Neural progenitor cell (in vitro differentiated cells): ENCODE measurements at places on chromosomes 3 and 15. TPM values are rescaled to one million over a fixed set of nuclear protein-coding genes. Genes with fewer than 3 reads are reported as not detected.

- H3K27ac ChIP-seq: no peak overlapping the region
- H3K27me3 ChIP-seq: no peaks in the 10 kb centered on the region
- no peak for DNase-seq
- peaks cover 38% of the 10 kb centered on the region for H3K4me1 ChIP-seq
- no peak overlapping the region for H3K4me3 ChIP-seq
- H3K36me3 ChIP-seq: no peaks in the 10 kb centered on the region
Measured at GRCh38 chr3:37905987-37906674, 44.5 kb downstream of the CTDSPL start.

- DNase-seq: no peak
- H3K4me3 ChIP-seq: no peak overlapping the region
- no peaks in the 10 kb centered on the region for H3K27me3 ChIP-seq
- peaks cover 2% of the 10 kb centered on the region for H3K4me1 ChIP-seq
- H3K27ac ChIP-seq: no peak overlapping the region
- H3K36me3 ChIP-seq: no peaks in the 10 kb centered on the region
Measured at GRCh38 chr15:68734881-68735280, 85.8 kb downstream of the ANP32A start.

DNA sequence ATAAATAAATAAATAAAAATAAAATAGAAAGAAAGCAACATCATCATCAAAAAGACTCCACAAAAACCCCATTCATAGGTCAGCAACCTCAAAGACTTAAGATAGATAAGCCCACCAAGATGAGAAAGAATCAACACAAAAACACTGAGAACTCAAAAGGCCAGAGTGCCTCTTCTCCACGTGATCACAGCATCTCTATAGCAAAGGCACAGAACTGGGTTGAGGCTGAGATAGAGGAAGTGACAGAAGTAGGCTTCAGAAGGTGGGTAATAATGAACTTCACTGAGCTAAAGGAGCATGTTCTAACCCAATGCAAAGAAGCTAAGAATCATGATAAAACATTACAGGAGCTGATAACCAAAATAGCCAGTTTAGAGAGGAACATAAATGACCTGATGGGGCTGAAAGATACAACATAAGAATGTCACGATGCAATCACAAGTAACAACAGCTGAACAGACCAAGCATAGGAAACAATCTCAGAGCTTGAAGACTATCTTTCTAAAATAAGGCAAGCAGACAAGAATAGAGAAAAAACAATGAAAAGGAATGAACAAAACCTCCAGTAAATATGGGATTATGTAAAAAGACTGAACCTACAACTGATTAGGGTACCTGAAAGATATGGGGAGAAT is 26.4 kb downstream of the GNB5 start:
- H3K4me3 ChIP-seq: no peak overlapping the region
- H3K27ac ChIP-seq: no peak overlapping the region
- DNase-seq: no peak
- no peaks in the 10 kb centered on the region for H3K4me1 ChIP-seq

DNA sequence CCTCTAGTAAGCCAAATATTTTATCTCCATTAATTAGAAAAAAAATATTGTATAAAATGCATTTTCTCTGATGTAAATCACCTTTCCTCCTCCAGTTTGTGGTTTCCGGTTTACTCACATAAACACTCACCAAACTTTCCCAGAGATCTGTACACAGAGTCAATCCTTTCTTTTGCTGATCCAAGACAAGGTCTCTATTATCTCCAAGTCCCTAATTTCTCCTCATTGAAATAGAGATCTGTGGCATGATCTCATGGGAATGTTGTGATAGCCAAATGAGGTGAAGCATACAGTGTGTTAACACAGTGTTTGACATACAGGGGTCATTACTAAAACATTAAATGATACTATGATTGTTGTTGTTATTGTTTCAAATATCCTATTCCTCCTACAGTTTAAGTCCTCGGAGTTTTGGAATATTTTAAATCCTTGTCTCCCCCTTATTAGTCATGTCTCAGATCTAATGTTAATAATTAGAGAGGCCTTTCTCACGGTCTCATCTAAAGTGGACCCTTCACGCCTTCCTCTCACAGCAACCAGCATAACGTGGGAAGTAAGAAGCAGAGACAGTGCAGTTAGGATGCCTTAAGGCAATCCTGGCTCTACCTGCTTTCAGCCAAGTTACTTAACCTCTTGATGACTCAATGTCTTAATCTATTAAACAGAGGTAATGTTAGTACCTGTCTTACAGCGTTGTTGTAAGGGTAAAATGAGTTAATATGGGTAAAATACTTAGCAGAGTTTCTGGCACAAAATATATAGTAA is 333.3 kb downstream of the GRM7 start:
- H3K4me3 ChIP-seq: no peak overlapping the region
- H3K27ac ChIP-seq: no peak overlapping the region
- H3K4me1 ChIP-seq: peaks cover 7% of the 10 kb centered on the region
- no peaks in the 10 kb centered on the region for H3K27me3 ChIP-seq
- no peaks in the 10 kb centered on the region for H3K36me3 ChIP-seq

NAALADL2 gene
- total RNA-seq: 7.3 and 11.5 TPM in 2 replicates

- H3K27me3 ChIP-seq: no peaks in the 10 kb centered on the region
- no peak overlapping the region for H3K4me3 ChIP-seq
- no peak for DNase-seq
- H3K36me3 ChIP-seq: no peaks in the 10 kb centered on the region
Measured at GRCh38 chr3:43435706-43436105, 149.4 kb downstream of the SNRK start.

GOLGA6L10 gene
- total RNA-seq: 1.3 and 2.2 TPM in 2 replicates

DNA sequence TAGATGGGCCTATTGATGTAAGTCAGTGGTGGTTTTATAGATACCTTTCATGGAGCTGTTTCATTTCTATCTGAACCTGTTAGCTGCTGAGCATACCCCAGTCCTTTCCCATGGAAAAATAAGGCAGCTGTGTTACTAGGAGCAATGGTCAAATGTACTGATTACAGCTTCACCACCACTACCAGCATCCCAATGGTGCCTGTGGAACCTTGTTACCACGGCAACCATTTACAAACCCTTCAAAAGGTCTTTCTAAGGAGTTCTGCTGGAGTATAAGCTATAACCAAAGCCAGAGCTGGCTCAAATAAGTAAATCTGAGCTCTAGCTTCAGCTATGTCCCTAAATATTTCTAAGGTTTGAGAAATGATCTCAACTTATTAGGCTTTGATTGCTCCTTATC is 133.4 kb upstream of the ACP3 start:
- H3K36me3 ChIP-seq: no peaks in the 10 kb centered on the region
- peak; percentile 42 for DNase-seq

- H3K27me3 ChIP-seq: no peaks in the 10 kb centered on the region
- H3K36me3 ChIP-seq: no peaks in the 10 kb centered on the region
- no peak overlapping the region for H3K27ac ChIP-seq
- DNase-seq: no peak
Measured at GRCh38 chr3:14706096-14706495, 31.2 kb downstream of the C3orf20 start.

- H3K4me3 ChIP-seq: no peak overlapping the region
- no peaks in the 10 kb centered on the region for H3K27me3 ChIP-seq
- peak overlapping the region; percentile 60 for H3K27ac ChIP-seq
- no peaks in the 10 kb centered on the region for H3K36me3 ChIP-seq
- H3K4me1 ChIP-seq: peaks cover 32% of the 10 kb centered on the region
- peak; percentile 57 for DNase-seq
Measured at GRCh38 chr3:52280050-52280461, 1.6 kb upstream of the WDR82 start.

GRCh38 chr3:153348457-153349107 is 186.6 kb downstream of the RAP2B start:
- H3K27ac ChIP-seq: no peak overlapping the region
- no peak overlapping the region for H3K4me3 ChIP-seq
- H3K36me3 ChIP-seq: no peaks in the 10 kb centered on the region
- no peaks in the 10 kb centered on the region for H3K27me3 ChIP-seq
- DNase-seq: no peak

DNA sequence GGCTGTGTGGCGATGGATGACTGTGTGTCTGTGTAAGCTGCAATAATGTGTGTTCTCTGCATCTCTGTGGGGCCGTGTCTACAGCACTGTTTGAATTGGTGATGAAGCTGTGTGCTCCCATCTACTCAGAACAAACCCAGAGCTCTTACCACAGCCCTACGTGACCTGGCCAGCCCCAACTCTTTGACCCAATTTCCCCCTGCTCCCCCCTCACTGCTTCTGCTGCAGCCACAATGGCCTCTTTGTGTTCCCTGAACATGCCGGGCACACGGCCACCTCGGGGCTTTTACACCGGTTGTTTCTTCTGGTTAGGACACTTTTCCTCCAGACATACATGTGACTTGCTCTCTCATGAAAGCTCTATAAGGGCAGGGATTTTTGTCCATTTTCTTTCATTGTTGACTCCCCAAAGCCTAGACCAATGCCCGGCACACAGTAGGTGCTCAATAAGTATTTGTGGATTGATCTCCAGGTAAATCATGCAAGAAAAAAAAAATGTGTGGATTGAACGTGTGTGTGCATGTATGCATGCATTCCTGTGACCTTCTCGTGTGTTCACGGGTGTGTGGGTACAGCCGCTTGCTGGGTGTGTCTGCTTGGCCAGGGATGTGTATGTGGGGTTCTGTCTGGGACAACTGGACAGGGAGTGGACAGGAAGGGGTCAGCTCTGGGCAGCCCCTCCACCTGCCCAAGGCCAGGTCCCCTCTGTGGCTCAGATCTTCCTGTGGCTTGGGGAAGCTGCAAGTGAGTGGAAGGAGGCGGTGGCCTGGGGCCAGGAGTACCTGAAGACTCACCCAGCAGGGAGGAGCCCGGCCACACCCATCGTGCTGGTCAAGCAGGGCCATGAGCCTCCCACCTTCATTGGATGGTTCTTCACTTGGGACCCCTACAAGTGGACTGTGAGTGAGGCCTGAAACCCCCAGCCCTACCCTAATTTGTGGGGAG is 14.8 kb downstream of the VILL start:
- H3K4me3 ChIP-seq: no peak overlapping the region
- no peak for DNase-seq
- no peaks in the 10 kb centered on the region for H3K4me1 ChIP-seq
- H3K36me3 ChIP-seq: no peaks in the 10 kb centered on the region

DNA sequence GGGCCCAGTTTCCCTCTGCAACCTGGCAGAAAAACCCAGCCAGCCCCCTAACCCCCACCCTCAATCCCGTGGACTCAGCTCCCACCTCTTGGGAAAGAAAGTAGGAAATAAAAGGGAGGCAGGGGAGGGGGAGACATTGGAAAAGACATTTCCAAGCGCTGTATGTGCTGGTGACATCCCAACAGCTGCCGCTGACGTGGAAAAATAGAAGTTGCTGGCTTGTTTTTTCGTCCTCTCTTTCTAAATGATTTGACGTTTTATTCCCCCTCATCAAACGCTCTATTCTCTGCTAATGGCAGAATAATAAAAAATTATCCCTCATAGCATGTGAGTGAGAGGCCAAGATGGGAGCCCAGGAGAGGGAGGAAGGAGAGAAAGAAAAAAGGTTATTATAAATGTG is 76.1 kb downstream of the LINGO1 start:
- no peaks in the 10 kb centered on the region for H3K36me3 ChIP-seq
- no peak for DNase-seq
- no peak overlapping the region for H3K4me3 ChIP-seq
- no peaks in the 10 kb centered on the region for H3K27me3 ChIP-seq
- H3K4me1 ChIP-seq: peaks cover 34% of the 10 kb centered on the region

- no peaks in the 10 kb centered on the region for H3K27me3 ChIP-seq
- no peak for DNase-seq
- no peaks in the 10 kb centered on the region for H3K36me3 ChIP-seq
- H3K4me1 ChIP-seq: peaks cover 64% of the 10 kb centered on the region
- H3K4me3 ChIP-seq: no peak overlapping the region
- no peak overlapping the region for H3K27ac ChIP-seq
Measured at GRCh38 chr3:61954097-61954540, 392.7 kb downstream of the PTPRG start.

DNA sequence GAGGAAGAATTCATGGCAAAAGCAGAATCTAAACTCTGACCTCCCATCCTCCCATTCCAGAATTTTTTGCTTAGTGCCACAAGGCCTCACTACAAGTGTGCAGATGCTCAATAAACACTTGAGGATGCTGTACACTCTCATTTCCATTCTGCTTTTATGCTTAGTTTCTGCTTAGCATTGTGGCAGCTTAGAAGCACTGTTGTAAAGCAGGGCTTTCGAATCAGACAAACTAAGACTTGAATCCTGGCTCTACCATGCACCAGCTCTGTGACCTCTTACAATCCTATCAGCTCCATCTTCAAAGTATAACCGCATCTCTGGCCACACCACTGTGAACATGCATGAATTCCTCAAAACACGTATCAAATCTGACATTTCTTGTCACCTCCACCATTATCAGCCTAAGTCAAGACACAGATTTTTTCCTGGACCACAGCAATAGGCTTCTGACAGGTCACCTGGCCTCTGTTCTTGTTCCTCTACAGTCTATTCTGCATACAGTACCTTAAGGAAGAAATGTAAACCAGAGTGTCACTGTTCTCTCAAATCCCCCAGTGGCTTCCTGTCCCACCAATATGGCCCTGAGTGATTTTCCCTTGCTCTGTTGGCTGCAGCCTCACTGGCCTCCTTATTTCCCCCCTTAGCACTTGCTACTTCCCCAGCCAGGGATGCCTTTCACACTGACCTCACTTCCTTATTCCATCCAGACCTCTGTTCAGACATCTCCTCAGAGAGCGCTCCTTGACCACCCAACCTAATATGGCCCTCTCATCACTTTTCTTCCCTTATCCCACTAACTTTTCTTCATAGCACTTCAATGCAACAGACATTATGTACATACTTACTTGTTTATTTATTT is 8.1 kb upstream of the PHC3 start:
- no peaks in the 10 kb centered on the region for H3K27me3 ChIP-seq
- no peak for DNase-seq
- no peak overlapping the region for H3K27ac ChIP-seq
- no peaks in the 10 kb centered on the region for H3K36me3 ChIP-seq
- H3K4me1 ChIP-seq: no peaks in the 10 kb centered on the region
- no peak overlapping the region for H3K4me3 ChIP-seq
